ENCODE measurements at places on chromosomes 1 and 21.

- no peak for DNase-seq
Observed at GRCh38 chr1:162912061-162912667, 51.2 kb upstream of the CCDC190 start.

GRCh38 chr1:55749975-55750627 is 534.9 kb upstream of the USP24 start:
- DNase-seq = no peak

DNA sequence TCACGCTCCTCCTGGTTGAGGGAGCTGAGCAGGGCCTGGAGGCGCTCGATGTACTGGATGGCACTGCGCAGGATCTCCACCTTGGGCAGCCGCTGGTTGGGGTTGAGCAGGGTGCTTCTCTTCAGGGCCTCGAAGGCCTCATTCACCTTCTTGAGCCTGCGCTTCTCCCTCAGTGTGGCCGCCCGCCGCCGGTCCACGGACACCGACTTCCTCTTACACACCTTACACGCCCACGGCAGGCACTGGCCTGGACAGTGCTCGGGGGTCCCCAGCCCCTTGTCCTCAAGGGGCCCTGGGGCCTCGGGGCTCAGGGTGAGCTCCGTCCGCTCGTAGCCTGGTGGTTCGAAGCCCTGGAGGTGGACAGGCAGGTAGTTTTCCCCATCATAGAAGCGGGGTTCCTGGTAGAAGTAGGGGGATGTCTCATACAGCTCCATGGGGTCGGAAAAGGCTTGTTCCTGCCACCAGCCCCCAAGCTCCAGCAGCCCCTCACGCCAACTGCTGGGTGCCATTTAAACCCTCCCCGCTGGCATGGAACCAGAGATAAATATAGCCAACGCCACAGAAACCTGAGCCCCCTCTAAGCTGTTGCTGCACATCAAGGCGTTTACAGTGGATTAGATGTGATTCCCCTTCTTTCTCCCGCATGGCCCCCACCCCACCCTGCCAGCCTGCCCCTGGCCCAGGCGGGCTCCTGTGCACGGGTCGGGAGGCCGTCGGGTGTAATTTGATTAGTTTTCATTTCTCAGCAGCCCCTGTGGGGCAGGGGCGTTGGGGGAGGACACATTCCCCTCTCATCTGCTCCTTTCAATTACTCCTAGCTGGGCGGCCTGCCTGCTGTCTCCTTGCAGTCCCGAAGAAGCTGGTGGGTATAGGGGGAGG is at the start of gene MYOG:
MYOG (minus strand) TSS at position 485 of the 879 bp plus-strand sequence; CDS start at position 434, 51 bp downstream.
- no peak for DNase-seq

- DNase-seq = no peak
Observed at GRCh38 chr1:6984986-6985385, 199.7 kb downstream of the CAMTA1 start.

GRCh38 chr1:71850936-71851335 is 431.4 kb downstream of the NEGR1 start:
- DNase-seq = no peak

GRCh38 chr1:30589083-30589482 is 134.3 kb downstream of the MATN1 start:
- DNase-seq = no peak

GRCh38 chr1:64537942-64538341 is 68.0 kb downstream of the CACHD1 start:
- DNase-seq = no peak

DNA sequence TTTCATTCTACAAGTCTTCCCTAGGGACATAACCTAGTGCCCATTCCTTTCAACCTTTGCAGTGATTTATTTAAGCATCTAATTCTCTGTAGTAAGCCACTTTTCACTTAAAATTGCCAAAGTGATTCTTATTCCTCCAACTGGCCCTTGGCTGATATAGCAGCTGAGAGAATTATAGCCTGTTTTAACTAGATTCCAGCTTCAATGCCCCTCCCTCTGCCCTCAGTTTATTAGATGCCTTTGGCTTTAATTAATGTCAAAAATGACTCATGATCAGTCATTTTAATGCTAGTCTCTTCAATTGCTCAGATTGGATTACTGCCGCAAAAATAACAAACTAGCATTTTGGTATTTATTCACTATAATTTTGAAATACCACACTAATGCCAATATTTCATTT is 145.4 kb upstream of the KCTD3 start:
- no peak for DNase-seq

GRCh38 chr1:7005762-7006161 is 220.5 kb downstream of the CAMTA1 start:
- no peak for DNase-seq

GRCh38 chr1:89125913-89126580 is at the start of gene GBP2:
TSS of gene GBP2 (minus strand) at chr1:89126114. CDS start at chr1:89121966, 4,148 bp downstream.
- DNase-seq = peak; percentile 83

DNA sequence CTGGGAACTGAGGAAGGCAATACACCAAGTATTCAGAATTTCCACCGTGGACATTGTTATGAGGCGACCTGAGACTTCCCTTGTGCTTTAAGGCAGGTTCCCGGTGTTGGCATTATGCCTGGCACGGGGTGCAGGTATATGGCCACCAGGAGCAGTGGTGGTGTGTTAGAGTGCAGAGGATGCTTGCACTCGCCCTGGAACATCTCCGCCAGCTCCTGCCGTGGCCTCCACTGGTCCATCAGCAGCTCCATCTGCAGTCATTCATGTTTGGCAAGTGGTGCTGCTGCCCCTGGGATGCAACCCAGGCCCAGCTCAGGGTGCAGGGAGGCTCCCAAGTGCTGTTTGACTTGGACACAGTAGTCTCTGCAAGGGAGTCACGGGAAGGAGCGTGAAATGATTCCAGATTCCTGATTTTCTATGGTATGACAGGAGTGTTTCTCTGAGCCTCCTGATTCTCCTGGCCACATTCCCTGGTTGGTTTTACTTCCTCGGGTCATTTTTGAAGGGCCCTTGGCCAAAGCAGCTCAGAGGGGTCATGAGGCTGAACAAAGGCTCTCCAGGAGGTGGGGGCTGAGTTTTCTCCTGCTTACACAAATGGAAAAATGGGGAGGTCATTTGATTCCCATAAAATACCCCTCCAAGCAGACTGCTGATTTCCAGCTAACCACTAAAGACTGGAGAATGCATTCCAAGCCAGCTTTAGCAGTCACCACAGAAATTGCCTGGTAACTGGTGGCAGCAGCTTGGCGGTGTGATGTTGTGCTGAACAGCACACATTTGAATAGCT is 60.4 kb upstream of the PSEN2 start:
- no peak for DNase-seq

DNA sequence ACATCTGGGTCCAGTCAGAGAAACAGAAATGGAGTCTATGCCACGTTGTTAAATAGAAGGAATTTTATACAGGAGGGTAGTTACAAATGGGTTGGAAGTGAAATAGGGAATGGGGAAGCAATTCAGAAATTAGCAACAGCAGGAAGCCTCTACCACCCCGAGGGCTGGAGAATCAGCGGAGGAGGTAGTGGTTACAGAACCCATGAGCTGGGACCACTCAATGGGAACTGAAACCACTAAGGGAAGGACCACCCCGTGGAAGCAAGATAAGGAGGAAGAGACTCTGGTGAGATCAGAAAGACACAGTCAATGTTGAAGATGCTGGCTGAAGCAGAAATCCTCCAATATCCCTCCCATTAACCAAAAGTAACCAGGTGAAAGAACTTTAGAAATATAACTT is 15.5 kb upstream of the MAST2 start:
- no peak for DNase-seq

DNA sequence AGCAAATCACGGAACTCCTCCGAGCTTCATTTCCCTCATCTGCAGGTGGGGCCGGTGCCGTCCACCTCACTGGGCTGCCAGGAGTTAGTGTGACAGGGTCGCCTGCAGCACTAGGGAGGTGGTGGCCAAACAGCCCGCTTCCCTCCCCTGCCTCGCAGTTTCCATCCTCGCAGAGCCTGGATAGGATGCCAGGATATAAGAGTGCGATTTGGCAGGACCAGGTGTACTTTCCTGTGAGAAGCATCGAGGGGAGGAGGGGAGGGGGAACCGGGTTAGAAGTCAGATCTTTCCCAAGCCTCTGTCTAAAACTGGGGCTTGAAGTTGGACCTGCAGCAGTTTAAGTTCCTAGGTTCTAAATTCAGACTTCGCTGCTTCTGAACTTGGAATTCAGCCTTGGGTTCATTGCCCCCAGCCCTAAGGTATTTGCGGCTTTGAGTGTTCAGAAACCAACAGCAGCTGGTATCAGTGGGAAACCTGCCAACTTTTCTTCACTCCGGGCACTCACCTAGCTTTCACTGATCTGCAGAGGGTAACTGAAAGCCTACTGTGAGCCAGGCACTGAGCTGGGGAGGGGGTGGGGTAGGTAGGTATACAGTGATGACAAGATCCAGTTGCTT is 1.7 kb upstream of the JUN start:
- no peak for DNase-seq

- DNase-seq = no peak
Observed at GRCh38 chr1:113648478-113648877, 110.8 kb downstream of the PHTF1 start.

GRCh38 chr21:45584786-45585185 is 42.5 kb upstream of the SLC19A1 start:
- no peak for DNase-seq

DNA sequence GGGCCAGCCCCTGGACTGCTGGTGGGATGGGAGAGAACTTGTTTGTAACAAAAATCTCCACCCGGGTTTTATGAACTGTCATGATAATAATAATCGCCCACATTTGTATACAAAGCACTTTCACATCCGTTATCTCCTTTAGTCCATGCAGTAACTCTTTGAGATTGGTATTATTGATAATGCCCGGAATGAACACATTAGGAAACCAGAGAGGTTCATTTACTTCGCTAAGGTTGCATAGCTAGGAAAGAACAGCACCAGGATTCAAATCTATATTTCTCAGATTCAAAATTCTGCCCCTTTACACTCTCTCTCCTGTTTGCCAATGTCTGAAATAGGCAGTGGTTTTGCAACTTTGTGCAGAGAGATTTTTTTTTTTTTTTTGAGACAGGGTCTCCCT is 131.4 kb downstream of the FOXD2 start:
- no peak for DNase-seq

DNA sequence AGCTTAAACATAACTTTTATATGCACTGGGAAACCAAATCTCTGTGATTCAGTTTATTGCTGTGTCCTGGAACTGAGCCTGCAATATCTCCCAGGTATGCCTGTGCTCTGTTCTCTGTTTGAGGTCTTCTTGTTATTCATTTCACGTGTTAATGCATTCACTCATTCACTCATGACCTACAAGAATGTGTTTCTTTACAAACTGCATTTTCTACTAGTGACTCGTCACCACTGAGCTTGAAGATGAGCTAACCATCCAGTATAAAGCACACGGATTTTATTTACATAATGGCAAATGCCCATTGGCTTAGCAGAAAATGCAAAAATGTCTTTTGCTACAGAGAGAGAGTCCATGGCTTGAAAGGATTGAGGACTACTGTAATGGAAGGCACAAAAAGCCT is 75.0 kb upstream of the DUSP10 start:
- no peak for DNase-seq

- peak; percentile 29 for DNase-seq
Observed at GRCh38 chr1:12478612-12478985, 139.4 kb downstream of the DHRS3 start.

DNA sequence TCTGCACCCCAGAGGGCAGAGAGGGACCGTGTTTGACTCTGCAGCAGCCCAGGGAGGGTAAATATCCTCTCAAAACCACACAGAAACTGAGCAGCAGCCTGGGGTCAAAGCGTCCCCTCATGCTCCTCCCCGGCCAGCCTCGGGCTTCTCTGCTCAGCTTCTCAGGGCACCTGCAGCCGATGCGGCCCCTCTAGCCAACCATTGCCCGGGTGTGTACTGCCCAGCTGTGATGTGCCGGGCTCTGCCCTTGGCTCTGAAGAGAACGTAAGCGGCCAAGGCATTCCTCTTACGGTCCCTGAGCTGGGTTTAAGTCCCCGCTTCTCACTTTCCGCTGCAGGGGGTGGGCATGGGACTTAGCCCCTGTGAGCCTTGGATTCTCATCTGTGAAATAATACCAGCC is 5.5 kb downstream of the FAM131C start:
- DNase-seq = no peak

DNA sequence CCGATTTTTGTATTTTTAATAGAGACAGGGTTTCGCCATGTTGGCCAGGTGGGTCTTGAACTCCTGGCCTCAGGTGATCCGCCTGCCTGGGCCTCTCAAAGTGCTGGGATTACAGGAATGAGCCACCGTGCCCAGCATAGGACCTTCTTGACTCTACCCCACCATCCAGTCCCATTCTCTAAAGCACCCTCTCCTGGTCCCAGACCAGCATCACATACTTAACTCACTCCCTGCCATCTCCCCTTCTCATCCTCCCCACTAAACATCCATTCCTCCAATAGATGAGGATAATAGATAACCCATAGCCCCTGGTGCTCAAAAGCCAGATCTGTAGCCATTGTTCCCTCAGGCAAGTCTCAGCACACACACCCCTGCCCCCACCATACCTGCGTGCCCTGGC is 2.1 kb downstream of the ENTREP3 start:
- DNase-seq = no peak

GRCh38 chr1:81708250-81708649 is 92.5 kb upstream of the ADGRL2 start:
- DNase-seq = no peak

GRCh38 chr1:36775716-36776115 is 258.6 kb downstream of the GRIK3 start:
- no peak for DNase-seq

DNA sequence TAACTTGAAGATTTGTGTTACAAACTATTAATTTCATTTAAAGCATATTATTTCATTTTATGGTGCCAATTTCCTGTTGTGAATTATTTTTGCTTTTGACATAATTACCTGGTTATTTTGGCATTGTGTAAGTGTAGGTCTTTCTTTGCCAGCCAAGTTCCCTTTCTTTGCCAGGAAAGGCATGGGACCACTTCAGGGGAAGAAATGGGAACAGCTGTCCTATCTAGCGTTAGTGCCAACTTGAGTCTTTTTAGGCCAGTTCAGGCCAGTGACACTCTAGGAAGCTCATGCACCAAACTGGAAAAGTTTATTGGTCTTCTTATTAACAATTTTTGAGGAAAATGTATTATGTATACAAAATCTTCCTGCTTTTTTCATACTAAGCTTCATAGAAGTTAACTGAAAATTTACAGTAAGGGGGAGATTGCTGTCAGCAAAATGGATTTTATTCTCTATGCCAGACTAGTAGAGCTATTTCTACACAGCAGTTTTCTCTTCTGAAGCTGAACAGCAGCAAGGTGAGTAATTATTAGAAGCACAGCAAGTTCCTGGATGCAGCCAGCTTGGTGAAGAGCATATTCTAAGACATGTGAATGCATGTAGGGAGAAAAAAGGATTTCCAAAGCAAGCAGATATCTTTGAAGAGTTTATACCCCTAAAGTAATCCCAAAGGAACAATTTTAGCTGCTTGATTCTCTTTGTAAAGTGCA is 914.6 kb upstream of the ADGRL4 start:
- DNase-seq = no peak

- DNase-seq = no peak
Observed at GRCh38 chr1:149936992-149937705, 470 bp upstream of the MTMR11 start.

GRCh38 chr1:63322944-63323864 is 837 bp downstream of the FOXD3 start:
- peak; percentile 23 for DNase-seq

Measured in activated CD4-positive, alpha-beta T cell treated with anti-CD3 and anti-CD28 coated beads, Interleukin-2, Interleukin-4, amounts not matched to agents 100 ng/mL and 50 ng/mL, durations not matched to agents 16 hours and 8 hours (primary cell).